Fibroblast of the aortic adventitia (primary cell): ENCODE measurements at places on chromosomes 7 and 10. TPM values are rescaled to one million over a fixed set of nuclear protein-coding genes. Genes with fewer than 3 reads are reported as not detected.
A peak's percentile ranks its signal among the peaks of the same experiment; 100 is the strongest.

GRCh38 chr10:60031183-60031582, 124.8 kb upstream of the CCDC6 start:
- DNase-seq = no peak

GRCh38 chr7:122430710-122431109, 126.2 kb upstream of the FEZF1 start:
- DNase-seq = peak; percentile 59

Gene CLRN3
- total RNA-seq = not detected in 2 replicates

DNA sequence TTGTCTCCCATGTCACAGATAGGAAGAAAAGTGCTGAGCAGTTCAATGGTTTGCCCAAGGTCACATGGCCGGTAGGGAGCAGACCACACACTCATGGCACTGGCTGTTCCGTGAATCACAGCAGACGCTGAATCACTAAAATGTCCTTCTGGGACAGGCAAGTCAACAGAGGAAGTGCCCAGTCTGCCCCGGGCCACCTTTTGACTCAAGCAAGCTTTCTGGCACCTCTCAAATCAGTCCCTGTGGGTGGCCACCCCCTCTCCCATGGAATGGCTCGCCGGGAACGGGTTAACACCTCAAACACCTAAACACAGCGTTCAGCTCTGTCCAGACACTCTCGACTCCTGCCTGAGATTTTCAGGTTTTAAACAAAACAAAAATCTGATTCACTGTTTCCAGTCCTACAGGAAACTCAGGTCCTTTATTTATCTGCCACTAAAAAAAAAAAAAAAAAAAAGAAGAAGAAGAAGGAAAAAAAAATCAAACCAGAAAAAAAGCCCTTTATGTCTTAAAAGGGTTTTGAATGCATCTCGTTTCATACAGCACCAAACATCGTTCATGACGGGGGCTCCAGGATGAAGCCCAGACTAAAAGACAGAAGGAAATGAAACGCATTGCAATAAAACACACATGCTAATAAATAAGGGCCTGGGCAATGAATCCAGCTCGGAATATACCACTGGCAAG, 15.5 kb downstream of the CARD11 start:
- peak; percentile 21 for DNase-seq

DNA sequence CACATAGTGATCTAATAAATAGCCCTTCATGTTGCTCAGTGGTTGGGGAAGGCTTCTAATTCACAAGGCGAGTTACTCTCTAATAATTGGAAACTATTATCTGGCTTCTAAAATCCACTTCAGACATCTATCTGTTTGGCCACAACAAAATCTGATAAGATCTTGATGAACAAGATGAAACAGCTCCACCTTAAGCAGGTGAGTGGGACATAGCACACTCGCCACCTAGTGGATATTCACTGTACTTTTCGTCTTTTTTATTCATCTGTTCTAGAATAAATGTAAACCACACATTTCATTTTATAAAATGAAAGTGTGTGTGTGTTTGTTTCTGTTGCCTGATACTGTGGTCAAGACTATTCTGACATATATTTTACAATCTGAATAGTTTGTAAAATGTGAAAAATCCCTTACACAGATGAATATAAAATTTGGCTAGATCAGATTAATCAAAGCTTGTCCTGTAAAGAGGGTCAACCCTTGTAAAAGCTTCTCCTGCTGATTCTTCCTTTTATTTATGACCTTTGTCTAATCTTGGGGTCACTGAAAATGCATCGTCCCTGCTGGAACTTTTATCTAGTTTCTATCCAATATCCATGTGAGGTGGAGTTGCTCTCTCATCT, 26.5 kb upstream of the CNTNAP2 start:
- peak; percentile 2 for DNase-seq

Gene PHKG1
- total RNA-seq = 2.3 and 3.4 TPM in 2 replicates

DNA sequence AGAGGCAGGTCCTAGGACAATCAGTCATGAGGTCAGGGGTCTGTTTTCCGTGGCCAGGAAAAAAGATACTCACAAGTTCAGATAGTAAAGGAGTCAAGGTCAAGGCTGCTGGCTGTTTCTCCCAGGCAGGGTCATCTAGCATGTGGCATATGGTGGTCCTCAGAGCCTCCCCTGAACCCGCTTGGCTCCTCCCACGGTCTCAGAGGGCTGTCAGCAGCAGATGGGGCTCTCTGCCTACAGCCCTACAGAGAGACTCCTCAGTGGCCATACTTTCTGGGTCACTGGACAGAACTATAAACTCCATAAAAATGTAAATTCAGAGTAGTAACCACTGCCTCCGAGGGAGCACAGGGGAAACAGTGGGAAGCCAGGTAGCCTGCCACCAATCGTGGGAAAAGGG, 11.3 kb upstream of the DRGX start:
- DNase-seq = no peak

Gene TMEM140
- total RNA-seq = 9.7 and 12.1 TPM in 2 replicates

Gene PALD1
- 0.16 and 0.18 TPM in 2 replicates for total RNA-seq

DNA sequence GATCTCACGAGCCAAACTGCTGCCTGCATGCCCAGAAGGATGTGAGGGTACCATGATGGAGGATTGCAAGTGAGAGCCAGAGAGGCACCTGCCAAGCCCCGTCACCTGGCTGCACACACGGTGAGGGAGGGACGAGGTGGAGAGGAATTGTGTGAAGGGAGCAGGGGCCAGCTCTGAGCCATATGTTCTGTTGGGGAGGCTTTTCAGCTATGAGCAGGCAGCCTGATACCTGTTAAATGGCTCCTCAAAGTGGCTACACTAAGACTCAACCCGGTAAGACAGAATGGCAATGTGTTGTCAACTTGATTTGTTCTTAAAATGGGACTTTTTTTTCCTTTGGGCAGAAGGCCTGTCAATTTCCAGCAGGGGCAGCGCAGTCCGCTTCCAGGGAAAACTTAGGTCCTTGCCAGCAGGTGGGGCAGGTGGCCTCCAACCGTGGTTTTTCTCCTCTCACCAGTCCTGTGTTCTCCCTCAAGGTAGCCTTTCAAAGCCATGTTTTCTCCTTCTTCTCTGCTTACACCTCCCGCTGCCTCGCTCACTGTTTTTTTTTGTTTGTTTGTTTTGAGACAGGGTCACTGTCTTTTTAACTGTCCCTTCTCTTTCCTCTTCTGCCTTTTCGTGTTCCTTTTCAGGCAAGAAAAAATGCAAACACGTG, 57.7 kb upstream of the ZNRF2 start:
- DNase-seq = no peak

Gene CDK13
- total RNA-seq = 67.3 and 77.8 TPM in 2 replicates

GRCh38 chr7:128323459-128324367, 20.0 kb downstream of the RBM28 start:
- DNase-seq = peak; percentile 53

GRCh38 chr10:44478876-44479705, 94.2 kb upstream of the CXCL12 start:
- DNase-seq = peak; percentile 60

GRCh38 chr7:140519007-140519399, 39.7 kb upstream of the MKRN1 start:
- no peak for DNase-seq

DNA sequence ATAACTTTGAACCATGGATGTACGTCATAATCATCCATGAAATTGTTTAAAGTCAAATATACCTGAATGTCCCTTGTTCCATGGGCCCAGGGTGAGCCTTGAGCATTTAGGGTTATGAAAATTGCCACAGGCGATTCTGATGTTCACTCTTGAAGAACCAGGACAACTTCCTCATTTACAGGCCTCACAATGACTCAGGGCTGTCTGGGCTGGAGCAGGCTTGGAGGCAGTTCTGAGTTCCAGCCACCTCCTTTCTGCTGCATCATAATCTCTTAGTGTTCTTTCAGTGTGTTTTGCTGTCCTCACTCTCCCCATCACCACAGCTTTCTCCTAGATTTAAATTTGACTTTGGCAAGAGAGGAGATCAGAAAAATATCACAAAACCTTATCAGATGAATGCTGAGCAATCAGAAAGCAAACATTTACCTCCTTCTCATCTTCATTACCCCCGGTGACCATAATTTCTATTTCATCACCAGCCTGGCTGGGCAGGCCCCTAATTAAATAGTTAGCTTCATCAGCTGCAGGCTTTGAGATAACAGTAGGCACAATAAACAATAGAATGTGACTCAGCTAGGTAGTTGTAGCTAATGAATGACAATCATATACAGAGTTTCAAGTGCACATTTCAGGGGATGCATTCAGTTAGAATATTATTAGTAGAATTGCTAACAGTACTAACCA, 571.0 kb downstream of the SH2D4B start:
- DNase-seq = no peak

Gene NEUROG3
- not detected in 2 replicates for total RNA-seq

DNA sequence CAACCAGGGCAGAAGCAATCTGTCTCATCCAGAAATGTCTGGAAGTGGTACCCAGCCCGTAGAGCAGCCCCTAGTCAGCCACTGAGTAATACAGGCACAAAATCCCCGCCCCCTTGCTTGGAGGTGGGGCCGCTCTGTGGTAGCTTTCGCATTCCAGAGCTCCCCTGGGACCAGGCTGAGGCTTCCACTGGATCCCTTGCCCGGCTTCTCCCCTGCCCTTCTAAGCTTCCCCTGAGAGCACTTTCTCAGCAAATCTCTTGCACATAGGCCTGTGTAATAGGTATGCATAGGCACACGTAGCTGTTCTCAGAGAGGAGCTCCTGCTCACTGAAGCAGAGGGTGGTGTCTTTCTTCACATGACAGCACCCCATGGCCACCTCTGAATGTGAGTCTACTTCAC, 144.2 kb downstream of the BMS1 start:
- peak; percentile 48 for DNase-seq

GRCh38 chr10:29611781-29612381, 22.9 kb downstream of the SVIL start:
- peak; percentile 47 for DNase-seq

DNA sequence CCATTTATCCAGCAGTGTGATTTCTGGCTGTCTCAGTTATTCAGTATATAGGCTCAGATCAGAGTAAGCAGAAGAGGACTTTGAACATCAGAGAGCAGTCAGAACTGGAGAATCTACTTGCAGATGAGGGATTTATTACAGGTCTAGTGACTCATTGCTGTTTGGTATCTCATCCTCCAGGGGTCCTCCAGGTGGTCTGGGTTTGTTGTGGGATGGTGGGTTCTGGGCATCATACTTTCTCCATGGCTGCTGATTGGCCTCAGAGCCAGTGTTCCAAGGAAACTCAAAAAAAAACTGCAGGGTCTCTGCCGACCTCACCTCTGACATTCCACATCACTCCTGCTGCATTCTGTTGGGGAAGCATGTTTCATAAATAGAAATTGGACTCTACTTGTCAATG, 214.8 kb downstream of the CNTNAP2 start:
- no peak for DNase-seq

DNA sequence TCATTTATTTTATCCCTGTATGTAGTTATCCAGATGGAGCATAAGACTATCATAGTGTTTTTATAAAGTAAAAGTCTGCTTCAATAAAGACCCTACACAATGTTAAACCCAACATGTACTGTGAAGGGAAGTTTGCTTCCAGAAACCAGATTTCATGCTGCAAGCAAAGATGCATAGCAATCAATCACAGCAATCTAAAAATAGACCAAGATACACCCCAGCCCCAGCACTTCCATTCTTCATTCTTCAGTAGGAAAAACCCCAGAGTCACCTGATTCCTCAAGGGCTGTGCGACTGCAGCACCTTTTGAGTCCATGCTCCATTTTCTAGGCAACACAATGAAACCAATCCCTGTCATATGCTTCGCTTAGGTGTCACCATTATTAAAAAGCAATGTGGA, 66.9 kb upstream of the PDE1C start:
- DNase-seq = no peak

- no peak for DNase-seq
Measured at GRCh38 chr10:31820096-31820495, 108.5 kb downstream of the ARHGAP12 start.

Gene HOXA13
- total RNA-seq = not detected in 2 replicates

Gene MBL2
- not detected in 2 replicates for total RNA-seq

- DNase-seq = no peak
Measured at GRCh38 chr10:107072028-107072427, 92.5 kb downstream of the SORCS1 start.

- DNase-seq = peak; percentile 79
Measured at GRCh38 chr10:124153023-124153826, 59.8 kb upstream of the CHST15 start.

GRCh38 chr7:69025249-69025648, 573.0 kb upstream of the AUTS2 start:
- no peak for DNase-seq

- DNase-seq = peak; percentile 51
Measured at GRCh38 chr7:418636-419280, 100.9 kb downstream of the PDGFA start.

Gene NUTM2B
- total RNA-seq = 0.09 TPM in 1 of 2 replicates, not detected in the other

- DNase-seq = no peak
Measured at GRCh38 chr7:87797395-87797794, 78.8 kb downstream of the SLC25A40 start.

DNA sequence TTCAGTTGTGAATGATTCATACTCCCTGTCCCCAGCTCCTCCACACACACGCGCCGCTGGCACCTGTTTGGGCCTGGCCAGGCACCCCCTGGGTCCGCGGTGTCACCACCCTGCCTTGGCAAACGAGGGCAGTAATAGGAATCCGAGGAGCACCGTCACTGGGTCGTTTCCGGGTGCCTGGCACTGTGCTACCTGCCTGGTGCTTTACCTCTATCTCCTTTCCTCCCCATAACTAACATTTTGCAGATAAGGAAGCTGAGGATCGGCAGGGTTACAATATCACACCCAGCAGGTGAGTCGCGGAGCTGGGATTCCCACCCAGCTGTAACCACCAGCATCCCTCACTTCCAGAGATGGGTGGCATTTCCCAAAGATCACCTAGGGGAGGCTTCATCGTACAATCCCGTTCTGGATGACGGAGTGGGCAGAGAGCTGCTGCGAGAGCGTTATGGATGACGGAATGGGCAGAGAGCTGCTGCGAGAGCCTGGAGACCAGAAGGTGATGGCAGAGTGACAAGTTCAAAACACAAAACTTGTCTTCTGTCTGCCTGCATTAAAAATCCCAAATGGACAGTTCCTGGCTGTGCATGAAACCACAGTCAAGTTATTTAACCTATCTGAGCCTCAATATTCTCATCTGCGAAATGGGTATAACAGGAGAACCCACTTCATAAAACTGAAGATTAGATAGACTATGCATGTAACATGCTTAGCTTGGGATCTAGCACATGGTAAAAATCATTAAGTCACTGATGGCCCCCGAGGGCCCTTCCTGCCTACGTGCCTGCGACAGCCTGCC, 1.1 kb upstream of the HSPA12A start:
- no peak for DNase-seq

- no peak for DNase-seq
Measured at GRCh38 chr7:133529861-133530260, 277.0 kb downstream of the EXOC4 start.

DNA sequence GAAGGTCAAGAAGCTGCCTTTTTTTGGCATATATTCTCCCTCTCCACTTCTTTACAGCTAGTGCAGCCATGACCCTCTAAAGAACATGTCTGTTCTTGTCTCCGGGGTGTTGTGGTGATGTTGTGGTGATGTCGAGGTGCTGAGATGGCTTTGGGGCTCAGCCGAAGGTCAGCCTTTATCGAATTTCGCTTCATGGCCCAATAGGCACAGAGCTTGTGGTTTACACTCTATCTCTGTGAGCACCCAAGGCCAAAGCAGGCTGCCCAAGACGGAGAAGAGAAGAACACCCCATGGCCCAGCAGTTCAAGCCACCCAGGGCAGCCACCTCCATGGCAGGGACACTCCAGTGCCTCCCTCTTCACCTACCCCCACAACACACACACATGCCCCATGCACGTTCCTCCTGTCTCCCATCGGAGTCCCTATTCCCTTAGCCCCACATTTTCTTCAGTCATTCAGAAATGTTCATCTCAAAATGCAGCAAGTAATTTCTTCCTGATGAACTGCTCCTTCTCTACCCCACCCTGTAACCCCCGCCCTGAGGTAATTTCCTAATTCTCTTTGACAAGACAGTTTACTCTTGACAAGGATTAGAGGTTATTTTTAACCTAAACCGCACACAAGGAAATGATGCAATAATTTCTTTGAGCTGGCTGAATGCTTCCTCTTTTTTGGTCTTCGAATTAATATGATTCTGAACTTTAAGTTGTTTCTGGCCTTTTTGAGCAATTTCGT, 18.6 kb upstream of the ADRB1 start:
- DNase-seq = peak; percentile 21
